ENCODE measurements at places on chromosomes 5 and 9.

- DNase-seq = no peak
These were observed 87.9 kb upstream of the TRIO start for GRCh38 chr5:14054965-14055963.

- no peak for DNase-seq
These were observed 246.9 kb downstream of the FANCC start for GRCh38 chr9:95070549-95071021.

- DNase-seq = no peak
These were observed 49.0 kb upstream of the GGTA1 start for GRCh38 chr9:121548666-121549065.

DNA sequence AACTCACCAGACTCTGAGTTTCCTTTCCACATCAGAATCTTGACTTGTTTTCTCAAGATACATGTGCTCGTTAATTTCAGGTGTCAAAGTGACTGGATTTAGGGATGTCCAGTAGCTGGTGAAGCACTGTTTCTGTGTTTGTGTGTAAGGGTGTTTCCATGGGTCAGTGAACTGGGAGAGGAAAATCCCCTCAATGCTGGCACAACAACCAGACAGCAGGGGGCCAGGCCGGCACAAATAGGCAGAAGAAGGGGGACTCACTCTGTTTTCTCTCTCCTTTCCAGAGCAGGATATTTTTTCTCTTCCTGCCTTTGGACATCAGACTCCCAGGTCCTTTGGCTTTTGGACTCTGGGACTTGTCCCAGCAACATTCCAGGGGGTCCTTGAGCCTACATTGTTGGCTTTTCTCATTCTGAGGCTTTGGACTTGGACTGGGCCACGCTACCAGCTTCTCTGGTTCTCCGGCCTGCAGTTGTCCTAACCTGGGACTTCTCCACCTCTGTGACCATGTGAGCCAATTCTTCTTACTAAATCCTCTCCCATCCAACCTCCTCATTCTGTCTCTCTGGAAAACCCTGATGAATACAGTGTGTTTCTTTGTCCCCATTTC, 144.0 kb downstream of the CAAP1 start:
- no peak for DNase-seq

- no peak for DNase-seq
These were observed 181.7 kb upstream of the TLX3 start for GRCh38 chr5:171127314-171127713.

GRCh38 chr5:36915653-36916052, 39.1 kb downstream of the NIPBL start:
- no peak for DNase-seq

- peak; percentile 27 for DNase-seq
These were observed 117.0 kb upstream of the GNA14 start for GRCh38 chr9:77764894-77765780.

GRCh38 chr5:42397267-42397666, 26.0 kb upstream of the GHR start:
- no peak for DNase-seq

DNA sequence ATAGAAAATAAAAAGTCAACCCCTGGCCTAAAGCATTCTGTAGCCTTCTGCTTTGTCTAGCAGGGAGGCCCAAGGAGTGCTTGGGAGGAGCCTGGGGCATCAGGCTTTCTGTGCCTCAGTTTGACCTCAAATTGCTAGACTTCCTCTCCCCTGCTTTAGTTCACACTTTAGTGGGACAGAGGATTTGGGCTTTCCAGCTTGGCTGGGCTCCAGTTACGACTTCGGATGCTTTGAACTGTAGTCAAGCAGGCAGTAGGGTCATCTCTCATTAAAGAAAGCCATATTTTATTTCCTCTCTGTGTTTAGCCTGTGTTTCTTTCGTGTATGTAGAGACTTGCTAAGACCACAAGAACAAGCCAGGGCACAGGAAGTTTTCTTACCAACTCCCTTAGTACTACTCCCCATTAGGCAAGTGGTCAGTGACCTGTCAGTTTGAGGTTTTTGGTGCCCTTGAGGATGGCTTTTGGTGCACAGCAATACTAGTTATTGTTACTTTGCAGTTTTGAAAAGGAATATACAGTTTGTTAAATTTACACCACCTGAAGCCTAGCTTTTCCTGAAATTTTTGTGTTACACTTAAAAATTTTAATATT, 334.7 kb downstream of the NDUFS4 start:
- DNase-seq = no peak

- DNase-seq = no peak
These were observed 95.8 kb downstream of the FOXD1 start for GRCh38 chr5:73352649-73353230.

DNA sequence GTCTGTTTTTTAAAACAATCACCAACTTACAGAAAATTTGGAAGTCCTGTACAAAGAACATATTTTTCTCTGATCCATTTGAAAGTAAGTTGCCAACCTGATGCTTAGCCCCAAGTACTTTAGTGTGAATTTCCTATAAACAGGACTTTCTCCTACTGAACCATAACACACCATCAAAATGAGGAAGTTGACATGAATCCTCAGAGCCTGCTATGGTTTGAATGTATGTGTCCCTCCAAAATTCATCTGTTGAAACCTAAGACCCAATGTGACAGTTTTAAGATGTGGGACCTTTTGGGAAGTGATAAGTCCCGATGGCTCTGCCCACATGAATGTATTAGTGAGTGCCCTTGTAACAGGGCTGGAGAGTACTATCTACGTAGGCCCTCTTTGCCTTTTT, 6.4 kb upstream of the ACOT12 start:
- DNase-seq = peak; percentile 6
